ENCODE measurements at places on chromosomes 2 and 18.

DNA sequence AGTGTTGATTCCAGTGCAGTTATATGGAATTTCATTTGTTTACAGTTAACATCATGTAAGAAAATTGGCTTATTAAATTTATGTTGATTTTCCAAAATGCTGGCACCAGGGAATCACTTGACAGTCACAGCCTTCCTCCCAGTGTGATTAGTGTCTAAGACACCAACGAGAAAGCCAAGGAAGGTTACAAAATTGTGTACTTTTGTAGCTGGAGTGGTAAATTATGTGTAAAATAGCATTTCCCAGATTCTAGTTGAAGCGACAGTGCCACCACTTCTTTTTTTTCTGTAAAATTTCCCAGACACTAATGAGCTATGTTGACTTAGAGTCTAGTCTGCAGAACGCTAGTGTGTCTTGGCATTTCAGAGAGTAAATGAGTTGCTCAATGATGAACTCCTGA lies 101.3 kb downstream of the NCK2 start:
- DNase-seq: no peak

GRCh38 chr18:80002468-80002867 lies 14.1 kb upstream of the TXNL4A start:
- DNase-seq: no peak

DNA sequence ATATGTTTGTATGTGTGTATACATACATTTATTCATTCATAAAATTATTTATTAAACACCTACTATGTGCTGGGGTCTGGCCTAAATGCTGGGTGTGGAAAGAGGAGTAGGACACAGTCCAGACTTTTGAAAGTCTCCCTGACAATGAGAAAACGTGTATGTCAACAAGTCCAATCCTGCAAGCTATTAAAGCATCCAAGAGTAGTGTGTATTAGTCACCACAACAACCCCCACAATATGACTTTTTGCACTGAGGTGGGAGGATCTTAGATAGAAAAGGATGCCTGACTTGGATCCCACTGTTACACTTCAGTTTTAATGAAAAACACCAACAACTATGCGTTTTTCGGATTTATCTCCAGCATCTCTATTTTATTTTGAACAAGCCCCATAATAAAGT lies 446.4 kb downstream of the EPHA4 start:
- no peak for DNase-seq

GRCh38 chr2:64492821-64493220 lies 31.3 kb upstream of the AFTPH start:
- DNase-seq: no peak

DNA sequence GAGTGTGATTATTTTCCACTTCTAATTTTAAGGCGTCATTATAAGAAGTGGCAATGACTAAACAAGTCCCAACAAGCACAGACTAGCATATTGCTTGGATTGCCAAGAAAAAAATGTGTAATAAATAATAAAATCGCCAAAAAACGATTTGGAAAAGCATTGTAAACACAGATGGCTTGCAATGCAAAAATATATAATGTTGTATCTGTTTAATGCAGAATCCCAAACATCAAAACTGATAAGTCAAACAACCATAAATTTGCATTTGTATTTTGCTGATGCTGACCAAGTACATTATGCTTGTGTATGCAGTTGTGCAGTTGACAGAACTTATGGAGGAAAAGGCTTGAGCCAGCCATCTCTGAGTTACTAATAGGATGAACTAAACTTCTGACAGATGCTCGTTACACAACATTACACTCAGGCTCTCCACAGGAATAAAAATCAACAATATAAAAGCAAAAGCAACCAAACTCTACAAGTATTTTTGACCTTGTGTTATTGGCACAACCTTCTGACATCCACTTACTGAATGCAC lies 68.1 kb downstream of the DNER start:
- no peak for DNase-seq

GRCh38 chr18:4357579-4357978 lies 97.5 kb downstream of the DLGAP1 start:
- no peak for DNase-seq

- no peak for DNase-seq
Observed at GRCh38 chr2:42385225-42385624, 24.2 kb upstream of the COX7A2L start.

DNA sequence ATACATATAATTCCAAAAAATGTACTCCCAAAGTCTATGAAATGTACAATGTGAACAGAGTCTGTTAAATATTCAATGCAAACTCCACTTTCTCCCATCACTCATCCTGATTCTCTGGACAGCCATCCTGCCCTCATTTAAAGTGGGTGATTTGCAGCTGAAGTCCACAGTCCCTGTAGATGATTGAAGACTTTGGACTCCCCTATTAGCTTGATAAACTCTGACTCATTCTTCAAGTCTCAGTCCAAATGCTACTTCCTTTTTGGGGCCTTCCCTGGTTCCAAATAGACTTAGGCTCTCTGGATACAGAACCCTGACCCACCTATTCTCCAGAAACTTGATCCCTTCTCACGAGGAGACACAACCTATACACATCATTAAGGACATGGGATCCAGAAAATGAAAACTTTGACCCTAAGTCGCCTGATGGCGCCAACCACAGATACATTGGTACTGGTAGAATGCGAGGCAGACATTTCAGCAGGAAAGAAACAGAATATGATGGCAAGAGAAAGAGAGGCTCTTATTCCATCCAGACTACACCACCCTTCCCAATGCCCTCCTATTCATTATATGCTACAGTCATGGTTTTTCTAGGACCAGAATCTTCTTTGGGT lies 122.7 kb downstream of the VIT start:
- no peak for DNase-seq

GRCh38 chr2:173033084-173033483 lies 42.6 kb upstream of the MAP3K20 start:
- DNase-seq: no peak

- no peak for DNase-seq
Observed at GRCh38 chr2:109513749-109514588, 99.8 kb downstream of the SEPTIN10 start.

DNA sequence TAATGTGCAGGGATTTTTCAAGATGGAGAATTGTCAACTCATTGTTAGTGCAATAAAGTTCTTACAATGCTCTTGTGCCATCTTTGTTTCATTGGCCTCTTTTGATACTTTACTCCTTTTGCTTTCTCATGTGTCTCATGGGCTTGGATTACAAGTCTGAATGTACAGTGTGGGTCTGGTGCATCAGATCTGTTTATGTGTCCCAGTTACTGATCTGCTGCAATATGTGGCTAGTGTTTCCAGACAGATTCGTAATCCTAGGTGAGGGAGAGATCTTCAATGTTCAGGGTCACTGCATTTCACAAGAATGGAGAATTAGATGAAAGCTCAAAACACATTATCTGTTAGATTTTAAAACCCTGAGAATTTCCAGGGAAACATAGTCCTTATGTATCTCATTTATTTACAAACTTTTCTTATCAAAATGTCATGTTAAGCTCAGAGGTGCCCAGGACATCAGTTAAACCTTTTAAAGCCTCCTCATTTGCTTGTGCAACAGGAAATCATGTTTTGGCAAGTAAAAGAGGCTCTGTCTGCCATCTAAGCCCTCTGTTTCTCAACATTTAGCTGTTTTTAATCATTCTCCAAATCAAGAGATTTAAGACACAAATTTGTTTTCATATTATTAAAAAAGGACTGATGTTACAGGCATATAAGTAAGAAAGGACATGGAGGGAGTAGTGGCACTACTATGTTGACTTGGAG lies 108.1 kb downstream of the NUP35 start:
- DNase-seq: no peak

- DNase-seq: no peak
Observed at GRCh38 chr18:55047546-55047945, 88.3 kb upstream of the CCDC68 start.

DNA sequence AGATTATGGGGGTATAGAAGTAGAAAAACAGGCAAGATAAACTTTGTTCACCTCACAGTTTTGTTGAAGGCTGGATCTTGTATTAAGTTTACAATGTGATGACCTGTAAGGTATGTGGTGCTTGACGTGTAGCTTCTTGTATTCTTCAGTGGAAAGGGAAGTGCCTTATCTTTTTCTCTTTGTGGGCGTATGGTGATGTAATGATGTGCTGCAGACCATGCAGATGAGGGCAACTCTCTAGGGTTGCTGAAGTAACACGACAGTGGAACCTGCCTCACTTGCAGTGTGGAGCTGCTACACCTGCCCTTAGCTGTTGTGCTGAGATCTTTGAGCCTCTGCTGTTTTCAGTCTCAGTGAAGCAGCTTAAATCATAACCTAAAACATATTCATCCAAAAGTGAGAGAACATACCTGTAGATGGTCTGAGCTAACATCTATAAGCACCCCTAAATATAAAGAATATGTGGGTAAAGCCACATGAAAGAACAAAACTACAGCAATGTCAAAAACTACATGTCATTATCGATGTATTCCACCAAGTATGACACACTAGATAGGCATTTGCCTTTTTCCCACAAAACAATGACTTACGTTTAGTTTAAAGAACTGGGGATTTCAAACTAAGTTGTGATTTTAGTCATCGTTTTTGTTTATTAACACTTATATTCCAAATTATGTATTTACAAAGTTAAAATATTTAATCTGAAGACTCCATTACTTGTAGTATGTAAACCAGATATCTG lies 1144.1 kb downstream of the CNTNAP5 start:
- DNase-seq: no peak

DNA sequence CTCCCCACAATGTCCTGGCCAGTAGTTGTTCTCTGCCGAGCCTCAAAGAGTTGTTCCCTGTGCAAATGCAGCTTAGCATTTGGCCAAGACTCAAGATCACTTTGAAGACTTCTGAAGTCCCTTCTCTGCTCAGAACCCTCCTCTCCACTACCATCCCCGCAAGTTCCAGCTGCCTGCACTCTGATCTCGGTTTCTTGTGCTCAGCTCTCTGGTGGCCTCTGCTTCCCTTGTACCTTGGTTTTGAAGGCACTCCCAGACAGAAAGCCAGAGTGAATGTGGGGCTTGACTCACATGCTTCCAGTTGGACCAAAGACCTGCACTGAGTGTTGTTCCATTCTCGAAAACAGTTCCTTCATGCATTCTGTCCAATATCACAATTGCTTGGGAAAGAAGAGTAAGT lies 28.6 kb downstream of the CRACDL start:
- DNase-seq: no peak

GRCh38 chr2:13601506-13601905 lies 884.8 kb downstream of the TRIB2 start:
- DNase-seq: no peak

DNA sequence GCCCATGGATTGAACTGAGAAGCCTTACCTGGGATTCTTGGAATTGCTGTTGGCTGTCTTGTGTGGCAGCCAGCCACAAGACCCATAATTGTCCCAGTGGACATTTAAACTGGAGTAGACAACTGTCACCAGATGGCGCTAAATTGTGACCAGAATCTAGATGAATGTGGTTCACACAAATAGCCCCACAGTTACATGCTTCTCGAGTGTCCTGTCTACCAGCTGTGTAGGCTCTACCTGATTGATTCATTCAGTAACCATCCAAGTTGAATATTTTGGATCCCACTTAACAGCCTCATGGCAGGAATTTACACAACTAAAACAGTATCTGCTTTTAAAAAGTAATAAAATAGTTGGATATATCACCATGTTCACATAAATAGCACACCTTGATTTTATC lies 73.2 kb downstream of the MAP4K4 start:
- no peak for DNase-seq

DNA sequence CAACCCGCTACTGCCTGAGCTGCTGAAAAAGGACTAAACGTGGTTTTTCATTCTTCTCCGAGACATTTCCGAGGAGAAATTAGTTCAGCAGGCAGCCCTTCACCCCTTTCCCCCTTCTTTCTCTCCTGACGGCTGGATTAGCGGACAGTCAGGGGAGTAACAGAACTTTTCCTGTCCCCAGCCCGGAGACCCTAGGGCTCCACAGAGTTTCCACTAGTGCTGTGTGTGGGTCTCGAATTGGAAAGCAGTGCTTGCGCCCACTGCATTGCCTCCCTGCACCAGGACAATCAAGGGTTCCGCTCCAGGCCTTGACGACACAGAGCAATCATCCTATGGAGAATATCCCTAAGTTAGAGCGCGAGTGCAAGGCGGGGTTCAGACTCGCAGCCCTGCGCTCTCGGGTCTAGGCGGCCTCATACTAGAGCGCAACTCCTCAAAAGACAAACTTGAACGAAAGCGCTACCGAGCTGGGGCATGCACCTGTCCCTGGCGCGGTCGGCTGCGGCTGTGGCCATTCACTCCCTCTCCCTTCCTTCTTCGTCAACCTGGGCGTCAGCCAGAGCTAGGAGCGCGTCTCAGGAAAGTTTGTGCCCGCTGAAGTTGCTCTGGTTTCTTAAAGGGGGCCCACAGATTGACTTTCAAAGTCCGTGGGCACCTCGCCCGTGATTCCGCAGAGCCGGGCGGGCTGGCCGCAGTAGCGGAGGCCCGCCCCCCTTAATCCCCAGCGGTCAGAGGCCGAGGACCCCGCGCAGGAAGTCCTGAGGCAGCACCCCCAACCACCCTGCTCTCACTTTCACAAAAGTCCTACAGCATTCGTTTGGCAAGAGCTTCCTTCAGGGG lies 801 bp downstream of the OSR1 start:
- no peak for DNase-seq

- no peak for DNase-seq
Observed at GRCh38 chr2:30620102-30620501, 173.1 kb downstream of the LCLAT1 start.

DNA sequence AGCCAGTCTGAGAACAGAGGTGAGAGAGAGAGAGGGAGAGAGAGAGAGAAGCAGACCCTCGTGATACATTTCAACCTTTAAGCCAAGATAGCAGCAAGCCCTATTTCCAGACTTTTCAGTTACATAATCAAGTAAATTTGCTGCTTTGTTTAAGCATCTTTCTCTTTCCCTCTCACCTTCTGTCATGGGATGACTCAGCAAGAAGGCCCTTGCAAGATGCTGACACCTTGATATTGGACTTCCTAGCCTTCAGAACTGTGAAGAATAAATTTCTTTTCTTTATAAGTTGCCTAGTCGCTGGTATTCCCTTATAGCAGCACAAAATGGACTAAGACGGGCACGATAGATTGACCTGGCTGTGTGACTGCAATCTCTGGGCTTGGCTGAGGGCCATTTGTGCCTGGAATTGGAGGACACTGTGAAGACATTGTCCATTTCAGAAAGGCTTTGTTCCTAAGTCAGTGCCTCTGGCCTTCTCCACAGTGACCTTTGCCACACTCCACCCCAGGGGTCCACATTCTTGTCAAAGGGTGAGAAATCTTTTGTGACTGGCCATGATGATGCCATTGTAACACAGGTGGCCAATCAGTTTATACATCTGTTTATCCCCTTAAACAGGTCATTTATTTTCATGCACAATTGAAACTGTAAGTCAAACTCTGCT lies 51.3 kb upstream of the ITSN2 start:
- DNase-seq: no peak

GRCh38 chr2:211035548-211036185 lies 479.3 kb downstream of the CPS1 start:
- DNase-seq: no peak

- no peak for DNase-seq
Observed at GRCh38 chr2:3633089-3633981, 24.7 kb upstream of the ALLC start.

GRCh38 chr2:105691947-105692390 lies 52.7 kb upstream of the NCK2 start:
- DNase-seq: no peak

- no peak for DNase-seq
Observed at GRCh38 chr18:2531751-2532150, 39.6 kb downstream of the METTL4 start.

GRCh38 chr2:242002944-242003343 lies 133.4 kb downstream of the RTP5 start:
- no peak for DNase-seq
